Right ventricle myocardium inferior (tissue), 1 donor: ENCODE measurements at places on chromosomes 3 and 15.
A peak's percentile ranks its signal among the peaks of the same experiment; 100 is the strongest.

- no peak for DNase-seq
Observed at GRCh38 chr3:169865176-169865767, 4.5 kb downstream of the LRRC31 start.

DNA sequence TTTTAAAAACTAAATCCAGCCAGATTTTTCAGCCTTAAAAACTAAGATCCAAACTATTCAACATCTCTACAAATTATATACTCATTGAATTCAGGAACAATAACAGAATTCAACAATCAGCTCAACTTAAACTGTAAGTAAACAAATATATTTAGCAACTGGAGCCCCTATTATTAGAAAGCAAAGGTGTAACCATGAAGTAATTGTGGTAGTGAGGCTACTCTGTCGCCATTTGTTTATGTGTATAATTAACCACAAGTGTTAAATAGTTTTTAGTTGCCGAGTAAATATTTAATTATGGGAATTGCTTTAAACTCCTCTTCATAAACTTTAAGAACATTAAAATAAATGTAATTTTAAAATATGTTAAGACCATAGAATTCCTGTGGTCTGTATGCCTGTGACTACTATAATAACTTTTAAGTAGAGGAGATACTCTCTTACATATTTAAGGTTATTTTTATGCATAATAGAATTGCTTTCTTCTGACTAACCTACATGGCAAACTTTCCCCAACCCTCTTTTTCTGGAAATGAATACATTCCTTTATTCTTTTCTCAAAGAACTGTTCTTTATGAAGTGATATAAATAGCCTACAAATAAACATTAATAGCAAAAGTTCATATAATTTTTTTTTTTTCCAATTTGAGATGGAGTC is 51.2 kb downstream of the MFN1 start:
- no peak for DNase-seq

GRCh38 chr15:93823971-93824913 is 407.1 kb upstream of the MCTP2 start:
- peak; percentile 53 for DNase-seq

DNA sequence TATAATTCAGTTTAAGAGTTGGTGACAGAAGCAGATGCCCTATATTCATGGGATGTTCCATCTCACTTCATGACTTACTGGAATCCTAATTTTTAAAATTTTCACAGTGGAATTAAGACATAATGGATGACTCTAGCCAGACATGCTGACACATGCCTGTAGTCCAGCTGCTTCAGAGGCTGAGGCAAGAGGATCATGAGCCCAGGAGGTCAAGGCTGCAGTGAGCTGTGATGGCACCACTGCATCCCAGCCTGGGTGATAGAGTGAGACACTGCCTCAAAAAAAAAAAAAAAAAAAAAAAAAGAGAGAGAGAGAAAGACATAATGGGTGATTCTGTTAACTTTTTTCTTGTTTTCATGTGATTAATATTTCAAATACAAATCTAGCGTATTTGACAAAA is 123.6 kb downstream of the KLHL25 start:
- DNase-seq: no peak

- DNase-seq: no peak
Observed at GRCh38 chr3:16140116-16140893, 34.2 kb upstream of the GALNT15 start.

DNA sequence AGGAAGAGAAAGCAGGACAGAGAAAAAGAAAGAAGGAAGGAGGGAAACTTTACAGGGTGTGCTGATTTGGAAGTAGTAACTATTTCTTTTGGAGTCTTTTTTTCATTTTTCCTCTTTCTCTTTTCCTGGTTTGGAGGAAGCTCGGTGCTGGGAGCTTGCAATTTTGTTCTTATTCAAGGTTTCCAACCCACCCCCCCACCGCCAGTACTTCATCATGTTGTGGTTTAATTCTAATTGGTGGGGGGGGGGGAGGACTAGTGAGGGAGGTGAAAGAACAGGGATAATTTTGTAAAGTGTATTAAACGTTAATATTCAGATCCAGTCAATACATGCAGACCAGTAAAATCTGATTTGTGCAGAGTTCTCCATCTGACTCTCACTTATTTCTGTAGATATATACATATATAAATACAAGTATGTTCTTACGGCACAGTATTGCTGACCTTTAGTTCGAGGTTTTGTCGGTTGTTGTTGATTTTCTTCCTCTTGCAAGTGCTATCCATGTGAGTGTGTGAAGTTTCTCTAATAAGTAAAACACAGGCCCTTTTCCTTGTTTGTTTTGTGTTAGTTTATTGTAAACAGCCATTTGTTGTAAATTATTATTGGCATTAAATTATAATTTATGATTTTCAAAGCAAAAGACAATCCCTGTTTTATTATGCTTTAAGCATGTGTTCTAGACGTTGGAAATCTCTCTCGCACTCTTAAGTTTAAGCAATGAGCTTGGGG is 9.3 kb downstream of the NR2F2 start:
- no peak for DNase-seq

DNA sequence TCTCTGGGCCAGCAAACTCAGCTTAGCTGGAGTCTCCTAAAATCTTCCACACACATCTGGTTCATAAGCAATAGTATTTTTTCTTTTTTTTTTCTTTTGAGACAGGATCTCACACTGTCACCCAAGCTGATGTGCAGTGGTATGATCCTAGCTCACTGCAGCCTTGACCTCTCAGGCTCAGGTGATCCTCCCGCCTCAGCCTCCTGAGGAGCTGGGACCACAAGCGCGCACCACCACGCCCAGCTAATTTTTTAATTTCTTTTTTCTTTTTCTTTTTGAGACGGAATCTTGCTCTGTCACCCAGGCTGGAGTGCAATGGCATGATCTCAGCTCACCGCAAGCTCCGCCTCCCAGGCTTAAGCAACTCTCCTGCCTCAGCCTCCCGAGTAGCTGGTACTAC is 34.3 kb downstream of the RNU5B-1 start:
- peak; percentile 14 for DNase-seq

DNA sequence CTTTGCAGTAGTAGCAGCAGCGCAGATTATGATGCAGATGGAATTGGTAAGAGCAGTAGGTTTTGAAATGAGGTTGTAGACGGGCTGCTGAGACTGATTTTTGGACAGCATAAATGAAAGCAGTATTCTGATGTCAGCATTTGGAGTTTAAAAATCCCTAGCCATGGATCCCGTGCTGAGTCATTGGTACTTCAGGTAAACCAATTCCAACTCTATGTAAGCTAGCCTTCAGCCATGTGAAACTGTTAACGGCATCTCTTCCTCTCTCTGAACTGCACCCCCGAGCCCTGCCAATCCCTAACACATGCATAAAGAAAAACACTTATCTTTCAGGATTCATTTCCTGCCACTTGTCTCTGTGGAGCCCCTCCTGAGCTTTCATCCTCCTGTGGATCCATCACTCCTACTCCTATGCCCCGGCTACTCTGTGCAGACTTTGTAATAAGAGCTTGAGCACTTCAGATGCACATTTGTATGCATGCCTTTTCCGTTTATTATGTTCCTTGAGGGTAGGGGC is 119.0 kb downstream of the AKAP13 start:
- DNase-seq: no peak
